Activated B cell treated with CpG ODN at 0.5 μM for 24 hours (primary cell): ENCODE measurements at places on chromosomes 11 and 22.

DNA sequence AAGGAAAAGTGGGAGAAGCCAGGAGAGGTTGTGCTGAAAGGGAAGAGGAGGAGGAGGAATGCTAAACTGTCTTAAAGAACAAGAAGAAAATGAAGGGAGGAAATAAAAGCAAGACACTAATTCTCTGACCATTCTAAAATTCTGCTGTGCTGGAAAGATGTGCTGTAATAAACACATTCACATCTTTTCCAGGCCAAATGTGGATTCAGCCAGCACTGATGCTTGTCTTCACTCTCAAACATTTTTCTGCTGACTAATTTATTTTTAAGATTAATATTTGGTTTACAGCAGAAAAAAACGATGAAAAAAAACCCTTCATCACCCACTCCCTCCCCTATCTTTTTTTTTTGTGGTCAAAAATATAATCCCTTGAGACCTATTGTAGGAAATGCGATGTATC, 223.6 kb downstream of the SWAP70 start:
- no peak for DNase-seq

DNA sequence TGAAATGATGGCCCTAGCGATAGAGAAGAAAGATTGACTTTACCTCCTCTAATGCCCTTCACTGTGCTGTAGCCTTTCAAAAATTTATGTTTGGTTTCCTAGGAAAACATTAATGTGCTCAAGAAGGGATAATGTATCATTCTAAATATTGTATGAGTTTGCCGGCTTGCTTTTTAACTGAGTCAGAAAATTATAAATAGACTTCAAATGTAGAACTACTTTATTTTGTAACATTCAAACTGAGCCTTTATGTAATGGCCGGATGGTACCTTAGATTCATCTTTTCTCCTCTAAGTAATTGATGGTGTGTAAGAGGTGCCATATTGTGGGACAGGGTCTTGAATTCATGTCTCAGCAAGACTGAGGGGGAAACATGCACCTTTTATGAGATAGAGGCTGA, 57.7 kb downstream of the BID start:
- no peak for DNase-seq

DNA sequence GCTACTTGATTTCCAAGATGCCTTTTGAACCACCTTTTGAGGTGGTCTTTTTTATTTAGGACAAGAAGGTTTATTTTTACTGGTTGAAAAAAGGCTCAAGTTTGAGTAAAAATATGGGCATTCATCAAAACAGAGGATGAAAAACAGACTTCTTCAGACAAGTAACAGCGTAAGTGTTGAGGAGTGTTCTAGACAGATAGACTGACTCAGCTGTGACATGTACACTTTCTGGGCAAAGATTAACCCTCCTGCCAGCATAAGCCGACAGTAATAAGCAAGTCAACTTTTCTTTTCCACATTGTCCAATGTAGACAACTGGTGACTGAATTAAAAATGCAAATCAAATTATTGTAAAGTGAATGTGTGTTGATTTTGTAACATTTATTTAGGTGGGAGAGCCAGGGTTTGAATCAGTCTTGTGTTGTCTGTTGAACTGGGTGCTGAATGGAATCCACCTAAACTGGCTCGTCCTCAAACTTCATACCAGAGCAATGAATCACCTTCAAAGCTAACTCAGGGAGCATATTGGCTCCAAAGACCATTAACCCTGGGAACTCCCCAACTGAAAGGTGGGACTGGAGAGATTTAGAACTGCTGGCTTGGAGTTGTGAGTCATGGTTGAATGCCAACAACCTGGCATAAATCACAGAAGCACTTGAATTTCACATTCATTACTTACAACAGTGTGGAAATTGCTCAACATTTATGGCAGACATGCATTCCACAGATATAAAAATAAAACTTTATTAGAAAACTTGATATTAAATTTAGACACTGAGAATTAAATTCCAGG, 377.0 kb downstream of the ETS1 start:
- no peak for DNase-seq

DNA sequence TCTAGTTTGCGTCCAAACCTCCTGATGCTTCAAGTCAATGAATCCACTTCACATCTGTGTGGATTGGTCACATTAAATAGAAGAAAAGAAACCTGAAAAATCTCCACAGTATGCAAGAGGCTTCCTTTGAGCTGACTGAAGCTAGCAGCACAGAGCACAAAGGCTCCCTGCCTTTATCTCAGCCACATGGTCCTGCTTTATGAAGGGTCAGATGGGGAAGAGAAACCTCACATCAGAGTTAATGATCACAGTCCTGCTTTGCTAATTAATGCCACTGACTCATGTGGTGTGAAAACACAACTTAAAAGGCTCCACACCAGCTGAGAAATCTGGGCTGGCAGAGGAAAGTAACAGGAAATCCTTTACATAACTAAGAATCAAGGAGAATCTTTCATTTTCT, 1291.0 kb downstream of the LRRC4C start:
- no peak for DNase-seq

DNA sequence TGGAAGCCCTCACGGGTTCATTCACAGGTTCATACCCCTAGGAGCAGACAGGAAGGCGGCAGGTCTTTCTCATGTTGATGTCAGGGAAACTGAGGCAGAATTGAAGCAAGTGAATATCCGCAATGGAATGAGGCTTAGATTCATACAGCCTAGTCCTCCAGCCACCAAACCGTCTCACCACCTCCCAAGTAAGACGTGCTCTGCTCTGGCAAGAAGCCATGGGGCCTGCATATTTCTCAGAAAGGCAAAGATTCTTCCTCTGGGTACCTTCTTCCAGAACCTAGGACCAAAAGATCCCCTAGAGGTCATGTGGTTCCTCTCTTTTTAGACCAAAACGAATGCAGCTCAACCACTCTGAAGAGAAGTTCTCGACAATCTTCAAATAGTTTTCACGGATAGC, 1.7 kb downstream of the AP1B1 start:
- no peak for DNase-seq
